ENCODE measurements at places on chromosomes 3 and 15. TPM values are rescaled to one million over a fixed set of nuclear protein-coding genes. Genes with fewer than 3 reads are reported as not detected.
A peak's percentile ranks its signal among the peaks of the same experiment; 100 is the strongest.

LRRC15 gene
- 0.32 TPM for total RNA-seq

DNA sequence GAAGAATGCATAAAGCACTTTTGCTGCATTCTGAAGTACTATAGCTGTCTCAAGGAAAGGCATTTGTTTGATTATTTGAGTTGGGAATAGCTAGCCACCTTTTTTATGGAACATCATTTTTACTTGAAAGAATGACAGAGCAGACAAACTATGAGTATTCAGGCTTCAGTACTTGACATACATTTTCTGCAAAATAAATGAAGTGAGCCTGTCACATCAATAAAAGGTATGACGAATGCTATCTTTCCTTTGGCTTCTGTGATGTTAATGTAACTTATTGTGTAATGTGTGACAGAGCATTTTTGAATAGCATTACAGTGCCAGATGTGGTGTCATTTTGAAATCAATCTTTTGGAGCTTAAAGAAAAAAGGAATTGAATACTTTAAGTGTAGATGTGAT, 440.3 kb upstream of the ONECUT1 start:
- no peak for DNase-seq

FOXL2NB gene
- not detected for total RNA-seq

CAND2 gene
- total RNA-seq, result 0.72 TPM

BAHD1 gene
- total RNA-seq, result 25.3 TPM

- DNase-seq, result no peak
These were observed 304.4 kb downstream of the WDR72 start for GRCh38 chr15:53454843-53455721.

GRCh38 chr15:60254416-60254815, 143.4 kb downstream of the ANXA2 start:
- no peak for DNase-seq

ZNF385D gene
- total RNA-seq, result 2.6 TPM

DNA sequence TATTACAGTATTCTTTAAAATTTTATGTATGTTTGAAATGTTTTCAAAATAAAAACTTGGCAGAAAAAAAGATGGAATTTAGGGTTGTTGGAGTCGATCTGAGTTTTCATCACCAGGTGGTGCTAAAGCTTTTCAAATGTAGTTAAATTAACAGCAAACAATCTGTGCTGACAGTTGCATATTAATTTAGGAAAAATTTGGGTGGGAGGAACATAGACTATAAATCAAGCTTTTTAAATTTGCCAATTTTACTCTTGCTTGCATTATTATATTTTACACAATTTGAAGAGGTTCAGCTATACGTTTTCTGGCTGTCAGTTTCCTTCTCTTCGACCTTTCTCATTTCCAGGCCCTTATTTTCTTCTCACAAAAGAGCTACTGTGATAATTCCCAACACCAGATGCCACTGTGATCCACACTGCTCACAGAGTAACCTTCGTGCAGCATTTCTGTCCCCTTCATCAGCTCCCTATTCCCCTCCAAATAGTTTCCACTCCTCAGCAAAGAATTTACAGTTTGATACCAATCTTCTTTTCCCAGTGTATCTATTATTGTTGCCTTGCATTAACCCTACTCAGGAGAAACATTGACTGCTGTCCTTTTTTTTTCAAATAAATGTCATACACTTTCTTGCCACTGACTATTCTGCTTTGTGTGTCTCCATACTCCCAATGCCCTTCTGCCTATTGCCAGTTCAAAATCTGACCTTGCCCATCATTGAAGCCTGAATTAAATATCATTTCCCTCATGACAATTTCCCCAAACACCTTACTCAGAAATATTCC, 53.4 kb upstream of the EIF5A2 start:
- DNase-seq, result peak; percentile 27

Data from colonic mucosa (tissue), 4 donors.